DND-41 (cell line): ENCODE measurements at places on chromosomes 5 and 9.

DNA sequence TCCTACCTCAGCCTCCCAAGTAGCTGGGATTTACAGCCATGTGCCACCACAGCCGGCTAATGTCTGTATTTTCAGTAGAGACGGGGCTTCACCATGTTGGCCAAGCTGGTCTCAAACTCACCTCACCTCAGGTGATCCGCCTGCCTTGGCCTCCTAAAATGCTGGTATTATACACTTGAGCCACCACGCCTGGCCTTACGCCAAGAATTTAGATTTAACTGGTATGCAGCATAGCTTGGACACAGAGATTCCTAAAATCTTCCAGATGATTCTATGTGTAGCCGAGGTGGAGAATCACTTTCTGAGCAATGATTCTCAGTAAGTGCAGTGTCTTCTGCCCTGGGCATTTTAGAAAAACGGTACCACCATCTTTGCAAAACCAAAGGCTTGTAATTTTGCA lies 74.1 kb downstream of the HABP4 start:
- H3K4me1 ChIP-seq = peaks cover 8% of the 10 kb centered on the region
- no peak overlapping the region for H3K27ac ChIP-seq

DNA sequence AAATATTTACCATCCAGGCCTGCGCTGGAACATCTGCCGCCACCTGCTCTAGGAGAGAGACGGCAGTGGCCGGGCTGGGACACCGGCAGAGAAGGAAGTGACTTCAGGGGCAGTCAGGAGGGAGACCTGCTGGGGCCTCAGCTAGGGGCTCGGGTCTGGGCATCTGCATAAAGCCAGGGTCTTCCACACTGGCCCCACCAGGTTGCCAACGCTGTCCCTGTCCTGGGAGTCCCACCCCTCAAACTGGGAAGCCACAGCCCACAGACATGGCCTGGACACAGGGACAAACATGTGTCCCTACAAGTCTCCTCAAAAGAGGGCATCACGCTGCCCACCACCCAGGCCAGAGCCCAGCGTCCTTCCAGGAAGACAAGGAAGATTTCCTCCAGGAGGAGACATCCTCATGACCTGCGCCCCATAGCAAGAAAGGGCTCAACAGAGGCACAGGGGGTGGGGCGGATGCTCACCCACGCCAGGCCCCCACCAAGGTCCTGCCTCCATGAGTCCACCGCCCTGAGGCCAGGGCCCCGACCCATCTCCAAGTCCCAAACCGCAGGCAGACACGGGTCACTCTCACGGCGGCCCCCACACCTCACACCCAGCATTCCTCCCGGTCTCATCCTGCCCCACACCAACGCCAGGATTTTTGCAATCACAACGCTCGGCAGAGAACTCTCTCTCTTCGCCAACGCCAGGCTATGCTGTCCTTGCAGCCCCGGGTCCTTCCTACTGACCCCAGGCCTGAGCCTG lies 9.0 kb downstream of the VAV2 start:
- H3K4me1 ChIP-seq = no peaks in the 10 kb centered on the region
- no peaks in the 10 kb centered on the region for H3K27me3 ChIP-seq
- no peak overlapping the region for H3K4me3 ChIP-seq
- no peak for DNase-seq
- no peaks in the 10 kb centered on the region for H3K36me3 ChIP-seq

DNA sequence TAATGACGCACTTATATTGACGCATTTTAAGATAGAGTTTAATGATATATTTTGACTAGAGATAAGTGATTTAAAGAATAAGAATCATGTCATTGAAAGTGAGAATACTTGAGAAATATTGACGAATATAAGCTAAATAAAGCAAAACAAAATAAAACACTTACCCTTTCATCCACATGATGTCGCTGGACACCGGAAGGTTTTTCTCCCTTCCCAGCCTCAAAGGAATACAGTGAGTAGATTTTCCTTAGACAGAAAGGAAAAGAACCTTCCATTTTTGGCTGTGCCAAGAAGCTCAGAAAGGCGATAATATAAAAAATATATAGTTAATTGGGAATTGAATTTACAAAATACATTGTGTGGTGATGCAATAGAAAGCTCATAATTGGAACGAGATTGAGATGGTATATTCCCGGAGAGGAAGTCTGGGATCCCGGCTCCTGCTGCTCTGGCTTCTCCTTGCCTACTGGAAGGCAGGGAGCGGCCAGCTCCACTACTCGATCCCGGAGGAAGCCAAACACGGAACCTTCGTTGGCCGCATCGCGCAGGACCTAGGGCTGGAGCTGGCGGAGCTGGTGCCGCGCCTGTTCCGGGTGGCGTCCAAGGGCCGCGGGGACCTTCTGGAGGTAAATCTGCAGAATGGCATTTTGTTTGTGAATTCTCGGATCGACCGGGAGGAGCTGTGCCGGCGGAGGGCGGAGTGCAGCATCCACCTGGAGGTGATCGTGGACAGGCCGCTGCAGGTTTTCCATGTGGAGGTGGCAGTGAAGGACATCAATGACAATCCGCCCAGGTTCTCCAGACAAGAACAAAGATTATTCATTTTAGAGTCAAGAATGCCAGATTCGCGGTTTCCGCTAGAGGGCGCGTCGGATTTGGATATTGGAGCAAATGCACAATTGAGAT lies at the start of gene PCDHA5:
PCDHA5 (plus strand) TSS at position 239 of the 906 bp plus-strand sequence.
- no peak for DNase-seq
- no peaks in the 10 kb centered on the region for H3K36me3 ChIP-seq
- no peaks in the 10 kb centered on the region for H3K4me1 ChIP-seq
- H3K27me3 ChIP-seq = no peaks in the 10 kb centered on the region
- H3K4me3 ChIP-seq = no peak within 1 kb of the TSS

DNA sequence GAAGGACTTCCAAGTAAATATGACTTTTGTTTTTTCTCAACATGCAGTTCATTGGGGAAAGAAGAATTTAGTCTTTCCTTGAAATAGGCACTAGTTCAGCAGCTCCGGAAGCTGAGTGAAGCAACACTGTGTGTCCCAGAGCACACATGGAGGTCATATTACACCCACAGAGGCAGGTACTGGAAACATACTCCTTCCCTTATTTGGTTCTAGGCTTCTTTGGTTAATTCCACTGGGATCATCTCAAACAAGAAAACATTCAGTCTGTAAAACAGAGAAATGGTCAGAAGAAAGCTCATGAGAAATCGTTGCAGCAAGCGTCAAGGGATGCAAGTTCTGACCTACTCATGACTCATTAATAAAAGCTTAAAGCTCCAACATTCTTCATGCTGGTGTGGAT lies 175.1 kb upstream of the PCSK5 start:
- no peak overlapping the region for H3K27ac ChIP-seq
- DNase-seq = no peak

- H3K27me3 ChIP-seq = peaks cover 2% of the 10 kb centered on the region
- no peak overlapping the region for H3K27ac ChIP-seq
- H3K4me3 ChIP-seq = no peak overlapping the region
- no peaks in the 10 kb centered on the region for H3K36me3 ChIP-seq
- DNase-seq = no peak
These were observed 221.1 kb downstream of the CDK5RAP2 start for GRCh38 chr9:120358877-120359276.

DNA sequence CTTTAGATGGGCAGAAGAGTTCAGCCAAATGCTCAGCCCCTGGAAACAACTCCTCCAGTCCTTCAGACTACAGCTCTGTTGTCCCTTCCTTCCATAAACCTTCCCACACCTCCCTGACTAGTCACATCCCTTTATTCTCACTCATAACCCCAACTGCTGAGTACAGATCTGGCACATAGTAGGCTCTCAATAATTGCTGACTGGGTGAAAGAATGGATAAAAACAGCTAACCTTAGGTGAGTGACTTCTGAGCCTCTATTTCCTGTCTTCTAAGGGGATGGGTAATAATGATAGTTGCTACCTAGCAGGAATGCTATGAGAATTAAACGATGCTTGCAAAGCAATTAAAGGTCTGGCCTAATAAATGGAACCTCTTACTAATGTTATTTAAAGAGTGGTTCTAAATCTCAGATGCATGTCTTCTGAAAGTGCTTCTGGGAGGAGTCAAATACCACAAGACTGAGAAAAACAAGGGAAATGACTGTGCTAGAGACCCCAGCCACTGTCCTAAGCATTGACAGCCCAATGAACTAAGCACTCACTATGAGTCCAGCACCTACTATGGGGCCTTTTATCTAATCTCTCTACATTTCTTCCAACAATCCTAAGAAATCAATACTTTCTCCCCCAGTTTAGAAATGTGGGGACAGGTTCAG lies 2.5 kb upstream of the NR6A1 start:
- no peak overlapping the region for H3K27ac ChIP-seq
- H3K4me1 ChIP-seq = peaks cover 24% of the 10 kb centered on the region
- no peaks in the 10 kb centered on the region for H3K36me3 ChIP-seq
- H3K27me3 ChIP-seq = peaks cover 13% of the 10 kb centered on the region
- H3K4me3 ChIP-seq = no peak overlapping the region

DNA sequence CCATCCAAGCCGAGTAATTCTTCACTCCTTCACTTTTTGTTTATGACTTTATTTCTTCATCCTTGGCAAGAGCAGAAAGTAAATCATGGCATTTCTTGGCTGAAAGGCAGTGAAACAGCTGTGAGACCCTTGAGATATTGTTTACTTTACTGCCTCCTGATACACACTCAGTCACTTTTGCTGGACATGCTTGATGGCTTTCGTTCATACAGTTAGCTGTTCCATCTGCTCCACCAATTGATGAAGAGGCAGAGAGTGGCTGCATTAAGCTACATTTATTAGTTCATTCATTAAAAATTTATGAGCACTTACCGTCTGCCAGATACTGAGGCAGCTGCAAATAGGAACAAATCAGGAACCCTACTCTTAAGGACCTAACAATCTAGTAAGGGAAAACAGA lies 184.4 kb upstream of the OR13F1 start:
- H3K27me3 ChIP-seq = no peaks in the 10 kb centered on the region
- H3K36me3 ChIP-seq = no peaks in the 10 kb centered on the region
- DNase-seq = no peak

GRCh38 chr5:82786748-82787147 lies 290.4 kb downstream of the TMEM167A start:
- no peak for DNase-seq
- H3K4me3 ChIP-seq = no peak overlapping the region
- H3K27ac ChIP-seq = no peak overlapping the region
- H3K4me1 ChIP-seq = no peaks in the 10 kb centered on the region
- no peaks in the 10 kb centered on the region for H3K36me3 ChIP-seq

- DNase-seq = no peak
- no peak overlapping the region for H3K27ac ChIP-seq
- H3K27me3 ChIP-seq = no peaks in the 10 kb centered on the region
- H3K36me3 ChIP-seq = no peaks in the 10 kb centered on the region; the same call in 1 of the 2 replicates
These were observed 269.0 kb downstream of the DENND1A start for GRCh38 chr9:123660691-123661466.

DNA sequence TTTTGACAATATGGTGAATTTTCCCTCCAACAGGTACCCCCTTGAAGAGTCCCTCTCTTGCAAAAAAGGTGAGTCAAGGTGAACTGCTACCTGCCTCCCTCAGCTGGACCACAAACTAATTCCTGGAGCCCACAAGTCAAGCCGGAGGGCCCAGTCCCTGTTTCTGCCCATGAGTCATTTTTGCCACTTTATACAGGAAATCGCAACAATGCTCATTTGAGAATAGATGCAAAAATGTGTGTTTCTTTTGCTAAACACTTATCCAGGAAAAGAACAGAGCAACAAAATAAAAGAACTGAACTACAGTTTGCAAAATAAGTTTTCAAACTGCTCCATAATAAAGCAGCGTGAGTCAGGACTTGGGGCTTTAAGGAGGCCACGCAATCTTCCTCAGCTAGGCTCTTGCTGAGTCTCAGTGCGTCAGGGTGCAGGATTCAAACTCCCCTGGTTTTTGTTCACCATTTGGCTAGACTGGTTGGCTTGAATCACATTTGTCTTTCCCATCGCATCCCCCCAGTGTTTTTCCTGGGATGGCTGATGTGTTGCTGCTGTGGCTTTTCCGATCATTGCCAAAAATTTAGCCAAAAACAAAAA lies 102.7 kb downstream of the GOLPH3 start:
- no peaks in the 10 kb centered on the region for H3K4me1 ChIP-seq
- H3K27me3 ChIP-seq = no peaks in the 10 kb centered on the region
- no peaks in the 10 kb centered on the region for H3K36me3 ChIP-seq
- no peak overlapping the region for H3K4me3 ChIP-seq

DNA sequence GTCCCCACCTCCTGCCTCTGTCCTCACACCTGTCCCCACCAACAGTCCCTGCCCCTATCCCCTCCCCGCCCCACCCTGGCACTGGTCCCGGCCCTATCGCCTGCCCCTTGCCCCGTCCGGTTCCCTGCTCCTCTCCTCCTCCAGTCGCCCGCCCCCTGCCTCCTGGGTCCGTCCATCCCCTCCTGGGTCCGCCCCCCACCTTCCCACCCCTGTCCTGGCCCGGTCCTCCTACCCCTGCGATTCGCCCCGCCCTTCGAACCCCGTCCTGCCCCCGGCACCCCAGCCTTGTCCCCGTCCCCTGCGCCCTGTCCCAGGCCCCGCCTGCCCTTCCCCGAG lies 372 bp downstream of the EDF1 start:
- no peaks in the 10 kb centered on the region for H3K27me3 ChIP-seq
- DNase-seq = no peak
- H3K27ac ChIP-seq = peak overlapping the region; percentile 77; the same call in 1 of the 2 replicates
- H3K4me3 ChIP-seq = peak overlapping the region; percentile 88; the same call in 1 of the 2 replicates

DNA sequence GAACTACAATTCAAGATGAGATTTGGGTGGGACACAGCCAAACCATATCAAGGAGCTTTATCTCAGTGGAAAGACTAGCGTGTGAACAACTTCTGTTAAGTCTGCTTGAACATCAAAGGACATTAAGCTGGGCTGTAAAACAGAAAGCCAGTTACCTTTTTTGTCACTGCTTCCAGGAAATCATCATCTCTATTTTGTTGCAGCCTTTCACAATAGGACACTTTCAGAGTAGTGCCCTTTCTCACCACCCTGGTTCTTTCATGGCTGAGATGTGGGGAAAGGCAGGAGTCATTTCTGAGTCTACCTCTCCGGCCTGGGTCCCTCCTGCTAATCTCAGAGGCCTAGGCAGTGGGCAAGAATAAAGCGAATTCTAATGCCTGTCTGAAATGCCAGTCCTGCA lies 96.2 kb upstream of the PPP1R2B start:
- H3K27ac ChIP-seq = no peak overlapping the region
- no peaks in the 10 kb centered on the region for H3K27me3 ChIP-seq
- no peaks in the 10 kb centered on the region for H3K4me1 ChIP-seq
- H3K36me3 ChIP-seq = no peaks in the 10 kb centered on the region
- H3K4me3 ChIP-seq = no peak overlapping the region

DNA sequence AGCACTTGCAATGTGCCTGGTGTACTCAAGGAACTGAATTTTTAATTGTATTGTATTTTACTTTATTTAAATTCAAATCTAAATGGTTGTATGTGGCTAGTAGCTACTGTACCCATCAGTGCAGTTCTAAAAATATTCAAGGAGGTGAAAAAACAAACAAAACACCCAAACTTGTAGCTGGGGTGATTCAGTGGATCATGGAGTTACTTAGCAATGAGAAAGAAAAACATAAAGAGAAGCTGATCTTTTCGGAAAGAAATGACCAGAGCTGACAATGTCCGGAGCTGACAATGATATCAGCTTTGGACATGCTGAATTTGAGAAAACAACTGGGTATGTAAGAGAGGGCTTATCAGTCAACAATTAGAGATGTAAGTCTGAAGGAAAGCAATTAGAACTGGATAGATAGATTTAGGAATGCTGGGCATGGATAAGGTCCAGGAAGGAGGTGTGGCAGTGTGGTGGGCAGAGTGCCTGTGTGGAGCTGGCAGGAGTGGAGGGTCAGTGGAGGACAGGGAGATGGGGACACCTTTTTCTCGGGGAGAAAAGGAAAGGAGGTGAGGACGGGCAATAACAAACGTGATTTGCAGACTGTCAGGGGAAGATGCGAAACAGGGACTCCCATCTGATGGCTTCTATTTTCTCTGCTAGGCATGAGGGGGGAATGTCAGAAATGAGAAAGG lies 113.2 kb downstream of the DCP2 start:
- no peaks in the 10 kb centered on the region for H3K4me1 ChIP-seq
- no peak overlapping the region for H3K4me3 ChIP-seq
